Uterus (tissue), 4 donors: ENCODE measurements at places on chromosomes 11 and 22. TPM values are rescaled to one million over a fixed set of nuclear protein-coding genes. Genes with fewer than 3 reads are reported as not detected.

The BDNF gene
- total RNA-seq, result not detected

The CDC42EP2 gene
- 31.5 TPM for total RNA-seq

The PDGFD gene
- total RNA-seq, result 7.4 TPM

The CUL5 gene
- total RNA-seq, result 32.1 TPM

The ROBO4 gene
- 11.2 TPM for total RNA-seq

The OR51I1 gene
- total RNA-seq, result not detected

The PARVG gene
- 25.3 TPM for total RNA-seq

The PKDREJ gene
- total RNA-seq, result not detected

The GAB4 gene
- 0.14 TPM for total RNA-seq

The PRG3 gene
- not detected for total RNA-seq

The EIF1AD gene
- total RNA-seq, result 28.8 TPM

The NXPE2 gene
- total RNA-seq, result not detected

The SLC6A5 gene
- total RNA-seq, result not detected

The AMOTL1 gene
- total RNA-seq, result 22.0 TPM

DNA sequence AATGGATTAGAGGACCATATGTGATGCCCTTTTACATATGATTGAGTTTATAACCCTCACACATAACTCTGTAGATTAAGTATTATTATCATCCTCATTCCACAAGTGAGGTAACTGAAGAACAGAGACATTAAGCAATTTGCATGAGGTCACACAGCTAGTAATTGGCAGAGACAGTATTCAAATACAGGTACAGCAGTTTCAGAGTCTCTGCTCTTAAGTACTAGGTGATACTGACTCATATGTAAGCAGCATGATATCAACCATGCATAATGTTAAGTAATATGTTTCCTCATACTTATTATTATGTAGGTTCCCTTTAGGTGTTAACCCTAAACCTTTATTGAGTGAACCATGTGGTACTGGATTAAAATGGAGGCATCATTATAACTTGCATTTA, 1562.4 kb upstream of the RAG2 start:
- no peaks in the 10 kb centered on the region for H3K36me3 ChIP-seq
- H3K4me1 ChIP-seq, result no peaks in the 10 kb centered on the region
- H3K27me3 ChIP-seq, result no peaks in the 10 kb centered on the region
- H3K27ac ChIP-seq, result no peak overlapping the region
- DNase-seq, result no peak

DNA sequence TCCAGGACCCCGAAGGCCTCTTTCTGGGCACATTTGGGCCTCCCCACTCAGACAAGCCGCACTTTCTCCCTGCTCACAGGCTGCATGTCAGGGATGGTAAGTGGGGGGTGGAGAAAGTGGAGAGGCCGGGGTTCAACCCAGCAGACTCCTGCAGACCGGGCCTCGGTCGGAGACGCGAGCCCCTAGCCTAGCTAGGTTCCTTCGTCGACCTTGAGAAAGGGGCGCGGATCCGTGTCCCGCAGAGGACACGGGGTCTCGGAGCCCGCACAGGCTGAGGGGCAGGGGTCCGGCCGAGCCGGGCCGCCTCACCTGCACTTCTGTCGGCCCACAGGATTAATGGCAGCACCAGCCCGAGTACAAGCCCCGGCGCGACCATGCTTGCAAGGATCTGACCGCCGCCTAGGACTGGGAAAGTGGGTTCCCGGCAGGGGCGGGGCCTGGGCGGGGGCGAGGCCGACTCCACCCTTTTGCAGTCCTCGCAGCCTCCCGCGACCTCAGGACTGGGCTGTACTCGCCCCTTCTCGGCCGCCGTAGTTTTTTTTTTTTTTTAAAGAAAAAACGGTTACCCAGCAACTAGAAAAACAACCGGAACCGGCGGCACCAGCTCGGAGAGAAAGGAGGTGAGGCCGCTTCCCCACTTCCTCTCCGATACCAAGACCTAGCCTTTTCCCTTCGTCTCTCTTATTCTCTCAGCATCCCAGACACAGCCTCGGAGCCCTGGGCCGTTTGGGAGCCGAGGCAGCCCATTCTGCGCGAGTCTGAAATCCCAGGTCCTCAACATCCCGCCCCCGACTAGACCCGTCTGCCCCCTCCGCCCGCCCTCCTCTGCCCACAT, at the start of the genes SIAE and SPA17:
TSS of gene SIAE (minus strand) at position 407 of the 835 bp plus-strand sequence. CDS start at position 376, 31 bp downstream.
TSS of gene SPA17 (plus strand) at position 572 of the 835 bp plus-strand sequence. CDS start 1,361 bp downstream, outside the sequence.
- H3K4me1 ChIP-seq, result no peaks in the 10 kb centered on the region
- no peaks in the 10 kb centered on the region for H3K36me3 ChIP-seq
- H3K27ac ChIP-seq, result peak within 1 kb of the TSS; percentile 80
- no peaks in the 10 kb centered on the region for H3K27me3 ChIP-seq
- peak; percentile 93 for DNase-seq

DNA sequence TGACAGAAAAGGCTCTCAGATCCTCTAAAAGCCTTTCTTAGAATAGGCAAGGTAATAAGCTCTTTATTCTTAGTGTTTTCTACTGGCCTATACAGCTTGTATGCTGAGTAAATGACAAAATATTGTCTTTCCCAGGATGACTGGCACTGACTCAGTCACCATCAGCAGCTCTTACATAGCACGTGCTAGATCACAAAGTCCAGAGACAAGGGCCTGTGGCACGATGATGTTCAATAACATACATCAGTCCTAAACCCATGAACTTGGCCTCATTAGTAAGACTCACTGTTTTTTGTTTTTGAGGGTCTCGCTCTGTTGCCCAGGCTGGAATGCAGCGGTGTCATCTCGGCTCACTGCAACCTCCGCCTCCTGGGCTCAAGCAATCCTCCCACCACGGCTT, 42.7 kb downstream of the CELF1 start:
- H3K27ac ChIP-seq, result no peak overlapping the region
- H3K36me3 ChIP-seq, result no peaks in the 10 kb centered on the region
- DNase-seq, result no peak
- no peaks in the 10 kb centered on the region for H3K27me3 ChIP-seq
- H3K4me1 ChIP-seq, result peaks cover 3% of the 10 kb centered on the region
- no peak overlapping the region for H3K4me3 ChIP-seq

GRCh38 chr11:134916421-134917213, 504.6 kb upstream of the B3GAT1 start:
- DNase-seq, result no peak
- H3K27me3 ChIP-seq, result no peaks in the 10 kb centered on the region
- no peaks in the 10 kb centered on the region for H3K36me3 ChIP-seq
- no peak overlapping the region for H3K4me3 ChIP-seq
- H3K27ac ChIP-seq, result no peak overlapping the region

GRCh38 chr11:109707411-109707810, 285.4 kb downstream of the C11orf87 start:
- no peaks in the 10 kb centered on the region for H3K36me3 ChIP-seq
- no peak for DNase-seq
- no peak overlapping the region for H3K27ac ChIP-seq
- H3K4me3 ChIP-seq, result no peak overlapping the region
- H3K27me3 ChIP-seq, result no peaks in the 10 kb centered on the region
- no peaks in the 10 kb centered on the region for H3K4me1 ChIP-seq

GRCh38 chr11:2531277-2531986, 86.6 kb downstream of the KCNQ1 start:
- no peaks in the 10 kb centered on the region for H3K27me3 ChIP-seq
- no peaks in the 10 kb centered on the region for H3K36me3 ChIP-seq
- no peak overlapping the region for H3K4me3 ChIP-seq
- H3K4me1 ChIP-seq, result peaks cover 11% of the 10 kb centered on the region
- no peak overlapping the region for H3K27ac ChIP-seq

- H3K4me1 ChIP-seq, result no peaks in the 10 kb centered on the region
- DNase-seq, result no peak
- no peaks in the 10 kb centered on the region for H3K27me3 ChIP-seq
- H3K36me3 ChIP-seq, result no peaks in the 10 kb centered on the region
- no peak overlapping the region for H3K27ac ChIP-seq
- H3K4me3 ChIP-seq, result no peak overlapping the region
These were observed 35.5 kb downstream of the SYT7 start for GRCh38 chr11:61545341-61545740.

DNA sequence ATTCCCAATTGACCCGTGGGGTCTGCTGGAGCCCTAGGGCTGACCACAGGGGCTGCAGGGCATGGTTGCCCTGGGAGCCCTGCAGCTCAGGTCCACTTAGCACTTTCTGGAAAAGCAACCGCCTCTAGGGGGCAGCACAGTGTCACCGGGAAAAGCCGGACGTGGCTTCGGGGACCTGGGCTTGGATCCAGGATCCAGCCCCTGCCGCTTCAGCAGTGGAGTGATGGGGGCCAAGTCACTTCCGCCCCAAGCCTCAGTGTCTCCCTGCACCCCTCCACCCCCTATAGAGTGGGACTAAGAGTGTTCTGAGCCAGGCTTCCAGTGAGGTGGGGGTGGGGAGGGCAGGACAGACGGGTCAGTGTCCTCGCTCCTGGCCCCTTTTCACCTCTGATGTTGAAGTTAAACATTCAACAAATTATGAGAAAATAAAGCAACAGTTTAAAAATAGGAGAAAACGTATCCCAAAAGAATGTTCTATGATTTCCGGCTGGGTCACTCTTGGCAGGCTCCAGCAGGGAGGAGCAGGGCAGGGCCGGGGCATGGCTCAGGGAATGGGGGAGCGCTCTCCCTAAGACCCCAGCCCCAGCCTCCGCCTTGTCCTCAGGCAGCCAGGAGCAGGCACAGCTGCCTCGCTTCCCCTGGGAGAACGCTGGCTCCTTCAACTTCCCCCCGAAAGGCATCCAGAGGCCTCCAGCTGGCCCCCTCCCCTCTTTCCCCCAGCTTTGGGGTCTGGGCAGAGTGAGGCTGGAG, 96.5 kb upstream of the FGF3 start:
- H3K4me3 ChIP-seq, result no peak overlapping the region
- peak overlapping the region; percentile 80 for H3K27ac ChIP-seq
- peaks cover 16% of the 10 kb centered on the region for H3K4me1 ChIP-seq
- H3K27me3 ChIP-seq, result no peaks in the 10 kb centered on the region
- no peaks in the 10 kb centered on the region for H3K36me3 ChIP-seq
- peak; percentile 85 for DNase-seq

DNA sequence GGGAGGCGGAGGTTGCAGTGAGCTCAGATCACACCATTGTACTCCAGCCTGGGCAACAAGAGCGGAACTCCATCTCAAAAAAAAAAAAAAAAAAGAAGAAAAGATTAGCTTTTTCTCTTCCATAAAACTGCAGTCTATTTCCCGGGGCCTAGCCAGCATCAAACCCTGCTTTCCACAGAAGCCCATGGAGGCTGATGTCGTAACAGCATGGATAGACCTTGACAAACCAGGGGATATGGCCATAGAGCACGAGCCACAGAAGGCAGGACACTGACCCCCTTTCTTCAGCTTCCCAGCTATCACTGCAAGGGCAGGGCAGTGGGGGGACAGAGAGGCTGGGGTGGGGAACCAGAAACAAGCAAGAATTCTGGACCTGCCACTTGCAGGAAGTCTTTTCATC, 21.5 kb downstream of the HPS4 start:
- no peak overlapping the region for H3K27ac ChIP-seq
- H3K4me1 ChIP-seq, result no peaks in the 10 kb centered on the region
- no peak overlapping the region for H3K4me3 ChIP-seq
- no peak for DNase-seq

DNA sequence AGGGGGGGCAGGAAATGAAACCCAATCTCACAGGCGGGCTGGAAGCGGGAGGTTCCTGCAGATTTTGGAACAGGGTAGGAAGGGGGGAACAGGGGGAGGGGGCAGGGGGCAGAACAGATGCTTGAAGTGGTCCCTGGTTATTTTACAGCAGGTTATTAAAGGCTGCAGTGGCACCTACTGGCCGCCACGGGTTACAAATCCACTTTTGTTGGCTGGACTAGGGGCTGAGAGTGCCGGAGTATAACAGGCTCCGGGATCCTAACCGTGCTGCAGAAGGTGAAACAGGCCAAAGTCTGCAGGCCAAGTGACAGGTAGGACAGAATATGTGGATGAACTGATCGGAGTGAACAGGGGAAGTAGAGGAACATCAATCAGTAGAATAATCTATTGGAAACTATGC, 2.5 kb downstream of the ROBO3 start:
- no peak overlapping the region for H3K27ac ChIP-seq
- no peaks in the 10 kb centered on the region for H3K4me1 ChIP-seq
- no peak overlapping the region for H3K4me3 ChIP-seq
- DNase-seq, result no peak

DNA sequence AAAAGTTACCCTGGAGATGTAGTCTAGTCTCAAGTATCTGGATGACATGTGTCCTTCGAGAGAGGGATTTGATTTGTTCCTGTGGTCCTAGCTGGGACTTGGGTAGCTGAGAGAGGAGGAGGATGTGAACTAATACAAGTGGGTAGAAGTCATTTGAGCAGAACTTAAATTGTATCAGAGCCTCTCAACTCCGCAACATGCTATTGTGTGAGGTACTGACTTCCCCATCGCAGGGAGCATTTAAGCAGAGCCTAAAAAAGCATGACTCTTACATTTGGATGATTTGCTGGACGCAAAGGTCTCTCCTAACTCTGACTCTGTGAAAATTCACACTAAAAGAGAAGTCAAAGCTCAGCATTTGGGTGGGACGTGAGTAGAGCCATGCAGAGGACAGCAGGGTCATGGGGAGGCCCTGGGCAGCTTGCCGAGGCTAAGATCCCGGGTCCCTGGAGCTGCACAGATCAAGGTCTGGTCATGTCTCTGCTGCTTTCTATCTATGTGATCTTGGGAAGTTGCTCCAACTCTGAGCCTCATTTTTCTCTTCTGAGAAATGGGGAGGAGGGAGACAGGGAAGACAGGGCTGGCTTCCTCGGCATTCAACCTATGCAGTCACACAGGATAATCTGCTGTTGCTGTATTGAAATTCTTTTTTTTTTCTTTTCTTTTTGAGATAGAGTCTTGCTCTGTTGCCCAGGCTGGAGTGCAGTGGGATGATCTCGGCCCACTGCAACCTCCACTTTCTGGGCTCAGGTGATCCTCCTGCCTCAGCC, 44.9 kb downstream of the CD82 start:
- no peak overlapping the region for H3K4me3 ChIP-seq
- H3K27me3 ChIP-seq, result no peaks in the 10 kb centered on the region
- no peaks in the 10 kb centered on the region for H3K36me3 ChIP-seq
- no peaks in the 10 kb centered on the region for H3K4me1 ChIP-seq
- no peak overlapping the region for H3K27ac ChIP-seq

- H3K27ac ChIP-seq, result peak overlapping the region; percentile 59
- no peak for DNase-seq
- no peak overlapping the region for H3K4me3 ChIP-seq
- H3K36me3 ChIP-seq, result no peaks in the 10 kb centered on the region
- H3K27me3 ChIP-seq, result no peaks in the 10 kb centered on the region
These were observed 36.3 kb downstream of the BCR start for GRCh38 chr22:23216461-23217170.

DNA sequence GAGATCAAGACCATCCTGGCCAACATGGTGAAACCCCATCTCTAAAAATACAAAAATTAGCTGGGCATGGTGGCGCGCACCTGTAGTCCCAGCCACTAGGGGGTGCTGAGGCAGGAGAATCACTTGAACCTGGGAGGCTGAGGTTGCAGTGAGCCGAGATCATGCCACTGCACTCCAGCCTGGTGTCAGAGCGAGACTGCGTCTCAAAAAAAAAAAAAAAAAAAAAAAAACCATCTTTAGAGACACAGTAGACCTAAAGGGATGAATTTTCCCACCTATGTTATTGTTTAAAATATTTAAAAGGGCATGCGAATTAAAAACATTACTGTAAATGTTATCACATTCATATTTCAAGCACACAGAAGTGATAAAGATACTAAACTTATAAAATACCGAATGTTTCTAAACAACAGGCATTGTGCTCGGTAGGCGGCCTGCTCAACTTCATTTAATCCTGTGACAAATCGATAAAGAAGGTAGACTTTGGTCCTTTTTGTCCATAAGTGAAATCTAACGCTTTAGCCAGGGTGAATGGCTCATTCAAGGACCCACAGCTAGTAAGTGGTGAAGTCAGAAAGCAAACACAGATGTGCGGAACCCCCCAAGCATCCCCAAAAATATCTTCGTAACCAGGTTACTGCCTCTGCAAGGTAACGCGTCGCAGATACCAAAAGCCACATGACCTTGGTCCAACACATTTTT, 16.1 kb downstream of the NCAPD3 start:
- DNase-seq, result no peak
- H3K36me3 ChIP-seq, result no peaks in the 10 kb centered on the region
- no peaks in the 10 kb centered on the region for H3K27me3 ChIP-seq
- no peaks in the 10 kb centered on the region for H3K4me1 ChIP-seq
- H3K4me3 ChIP-seq, result no peak overlapping the region
- H3K27ac ChIP-seq, result no peak overlapping the region
